Stimulated activated CD8-positive, alpha-beta memory T cell treated with anti-CD3 and anti-CD28 coated beads, Interleukin-4, amount 100 ng/mL, for 4 hours (primary cell): ENCODE measurements at places on chromosomes 7 and 10.

DNA sequence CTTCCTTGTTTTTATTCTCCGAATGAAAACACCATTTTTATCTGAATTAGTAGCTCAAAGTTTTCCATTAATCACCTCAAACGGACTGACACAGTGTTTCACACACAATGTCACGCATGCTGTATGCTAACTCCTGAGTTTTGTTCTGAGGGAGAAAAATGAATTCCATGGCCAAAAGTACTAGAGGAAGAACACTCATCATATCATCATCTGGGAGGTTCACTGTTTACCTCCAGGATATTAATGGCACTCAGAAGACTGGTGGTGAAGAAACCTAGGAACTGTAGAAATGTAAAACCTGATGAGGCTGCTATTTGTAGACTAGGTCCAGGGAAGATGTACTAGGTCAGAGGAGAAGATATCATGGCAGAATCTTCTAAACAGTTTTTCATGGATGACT is 395.6 kb upstream of the ETV1 start:
- no peak for DNase-seq

DNA sequence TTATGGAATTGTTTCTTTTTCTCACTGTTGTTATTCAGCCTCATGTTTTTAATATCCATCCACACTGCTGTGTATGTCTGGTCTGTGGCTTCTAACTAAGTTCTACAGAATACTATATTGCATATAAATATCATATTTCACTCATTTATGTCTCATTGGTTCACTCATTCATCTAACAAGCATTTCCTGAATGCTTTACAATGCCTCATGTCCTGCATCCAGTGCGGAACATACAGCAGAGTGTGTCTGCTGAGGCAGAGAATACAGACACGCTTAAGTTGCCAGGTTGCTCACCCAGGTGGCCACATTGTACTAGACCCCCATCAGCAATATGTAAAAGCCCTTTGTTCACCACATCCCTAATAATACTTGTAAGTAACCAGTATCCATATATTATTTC is 111.8 kb upstream of the CNTNAP2 start:
- DNase-seq = no peak

DNA sequence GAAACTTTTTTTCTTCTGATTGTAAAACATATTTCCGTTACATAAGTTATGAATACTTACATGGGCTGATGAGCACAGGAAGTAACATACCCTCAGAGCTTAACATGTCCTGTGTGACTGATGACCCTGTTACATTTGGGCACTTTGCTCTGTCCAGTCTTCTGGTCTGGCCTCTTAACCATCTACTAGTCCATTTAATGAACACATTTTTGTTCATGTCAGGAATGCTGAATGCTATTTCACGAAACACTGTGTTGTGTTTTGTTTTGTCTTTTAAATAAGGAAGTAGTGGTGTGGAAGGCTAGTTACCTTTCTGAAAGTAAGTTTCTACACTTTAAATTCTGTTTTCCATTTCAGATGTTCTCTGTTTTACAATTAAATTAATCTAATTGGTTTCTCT is 77.7 kb downstream of the RBM33 start:
- no peak for DNase-seq

- DNase-seq = no peak
Observed at GRCh38 chr7:24172856-24173255, 111.1 kb upstream of the NPY start.

GRCh38 chr10:24661376-24661775 is 62.3 kb downstream of the ARHGAP21 start:
- DNase-seq = no peak

DNA sequence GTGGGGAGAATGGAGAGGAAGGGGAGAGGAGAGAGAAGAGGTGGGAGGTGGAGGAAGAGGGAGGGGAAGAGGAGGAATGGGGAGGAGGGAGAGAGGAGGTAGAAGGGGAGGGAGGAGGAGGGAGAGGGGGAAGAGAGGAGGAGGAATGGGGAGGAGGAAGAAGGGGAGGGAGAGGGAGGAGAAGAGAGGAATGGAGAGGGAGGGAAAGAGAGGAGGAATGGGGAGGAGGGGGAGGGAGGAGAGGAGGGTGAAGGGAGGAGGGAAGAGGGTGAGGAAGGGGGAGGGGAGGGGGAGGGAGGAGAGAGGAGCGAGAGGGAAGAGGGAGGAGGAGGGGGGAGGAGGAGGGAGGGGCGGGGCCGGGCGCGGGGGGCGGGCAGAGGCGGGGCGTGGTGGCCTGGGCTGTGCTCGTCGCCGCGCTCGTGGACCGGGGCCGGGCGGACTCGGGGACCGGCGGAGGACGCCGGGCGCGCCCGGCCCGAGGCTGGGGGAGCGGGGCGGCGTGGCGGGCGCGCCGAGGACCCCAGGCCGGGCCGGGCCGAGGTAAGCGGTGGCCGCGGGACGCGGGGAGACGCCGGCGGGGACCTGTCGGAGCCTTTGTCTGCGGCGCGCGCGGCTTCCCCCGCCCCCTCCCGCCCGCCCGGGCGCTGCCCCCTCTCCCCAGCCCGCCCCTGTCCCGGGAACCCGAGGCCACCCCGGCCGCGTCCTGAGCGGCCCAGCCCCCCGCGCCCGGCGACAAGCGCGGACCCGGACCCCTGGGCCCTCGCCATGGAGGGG is at the start of gene SLC29A4:
Gene SLC29A4, plus strand, starts transcription at position 401 of the 774 bp plus-strand sequence. CDS start 4,874 bp downstream, outside the sequence.
- DNase-seq = no peak

GRCh38 chr10:69479240-69480067 is 28.2 kb downstream of the TSPAN15 start:
- no peak for DNase-seq

DNA sequence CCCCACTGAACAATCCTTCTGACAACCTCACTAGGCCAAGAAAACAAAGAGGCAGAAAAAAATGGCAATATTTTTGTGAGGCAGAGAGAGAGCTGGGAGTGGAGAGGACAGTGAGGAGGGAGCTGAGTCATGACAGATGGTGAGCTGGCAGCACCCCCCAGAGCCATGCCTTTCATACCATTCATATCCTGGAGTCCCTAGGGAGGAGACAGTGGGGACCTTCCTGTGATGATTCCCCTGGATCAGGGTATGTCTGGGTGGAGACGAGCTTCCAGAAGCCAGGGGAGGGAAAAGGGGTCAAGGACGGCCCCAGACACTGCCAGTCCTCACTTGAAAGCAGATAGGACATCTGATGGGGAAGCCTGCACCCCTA is 160.5 kb downstream of the ADAM12 start:
- no peak for DNase-seq

DNA sequence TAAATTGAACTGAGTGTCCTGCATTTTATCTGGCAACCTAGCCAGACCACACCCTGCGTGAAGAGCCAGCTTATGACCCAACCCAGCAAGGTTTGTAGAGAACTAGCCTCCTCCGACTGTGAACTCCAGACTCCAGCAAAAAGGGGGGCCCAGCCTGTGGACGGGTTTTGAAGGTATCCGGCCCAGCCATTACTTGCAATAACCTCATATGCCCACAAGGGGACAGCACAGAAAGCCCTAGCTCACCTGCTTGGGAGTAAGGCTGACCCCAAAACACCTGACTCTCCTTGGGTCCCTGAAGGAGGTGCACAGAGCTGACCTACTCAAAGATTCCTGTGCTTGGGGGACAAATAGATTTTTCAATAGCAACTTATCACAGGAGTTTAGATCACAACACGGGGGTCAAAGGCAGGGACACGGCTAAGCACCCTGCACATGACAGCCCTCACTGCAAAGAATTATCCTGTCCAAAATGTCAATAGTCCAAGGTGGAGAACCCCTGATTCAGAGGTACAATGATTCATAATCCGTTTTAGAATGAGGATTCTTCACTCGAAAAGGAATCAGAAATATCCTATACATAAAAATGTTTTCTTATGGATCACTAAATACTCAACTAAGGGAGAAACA is 4.6 kb downstream of the TRPV6 start:
- DNase-seq = peak; percentile 5

DNA sequence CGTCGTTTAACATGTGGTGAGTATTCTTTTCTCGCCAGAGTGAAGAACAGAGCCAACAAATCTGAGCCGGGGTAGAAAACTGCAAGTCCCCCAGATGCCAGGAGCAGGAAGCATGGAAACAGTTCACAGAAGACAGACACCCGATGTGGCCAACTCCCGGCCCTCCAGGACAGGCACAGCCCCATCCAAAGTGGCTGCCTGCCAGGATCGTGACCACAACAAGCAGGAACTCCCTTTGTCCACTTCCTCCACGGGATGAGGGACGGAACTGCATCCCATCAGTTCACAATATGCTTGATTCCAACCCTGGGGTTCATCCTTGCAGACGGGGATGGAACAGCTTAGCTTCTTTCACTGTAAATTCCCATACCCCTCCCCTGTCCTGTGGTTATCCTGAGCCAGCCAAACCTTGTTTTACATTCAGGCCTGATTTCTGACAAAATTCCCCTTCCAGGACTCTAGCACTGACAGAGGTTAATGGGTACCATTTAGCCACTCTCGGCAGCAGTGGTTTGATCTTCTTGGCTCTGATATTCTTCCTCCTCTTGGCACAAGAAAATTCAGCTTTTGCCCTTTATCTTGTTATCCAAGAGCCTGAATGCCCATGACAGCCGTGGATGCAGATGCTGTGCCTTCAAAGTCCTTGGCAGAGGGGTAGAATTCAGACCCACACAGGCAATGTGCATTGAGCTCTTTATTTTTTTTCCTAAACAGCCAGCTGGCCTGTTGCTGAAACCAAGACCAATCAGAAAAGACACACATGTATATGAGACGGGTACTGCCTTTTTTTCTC is 105.5 kb upstream of the FAM204A start:
- DNase-seq = no peak

GRCh38 chr10:6699336-6699735 is 119.3 kb upstream of the PRKCQ start:
- no peak for DNase-seq

- DNase-seq = no peak
Observed at GRCh38 chr10:29598851-29599311, 35.9 kb downstream of the SVIL start.

DNA sequence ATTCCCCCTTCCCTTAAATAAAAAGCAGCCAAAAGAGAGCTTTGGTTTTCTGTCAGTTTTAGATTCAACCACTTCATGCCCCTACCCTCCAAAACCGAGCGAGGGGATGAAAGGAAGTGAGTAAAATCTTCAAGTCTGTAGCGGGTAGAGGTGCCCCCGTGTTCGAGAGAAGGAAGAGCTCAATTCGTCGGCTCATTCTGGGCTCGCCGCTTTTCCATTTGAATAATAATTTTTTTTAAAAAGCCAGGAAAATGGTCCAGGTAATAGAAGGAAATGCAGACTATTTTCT is 436.2 kb upstream of the GALNT17 start:
- no peak for DNase-seq

DNA sequence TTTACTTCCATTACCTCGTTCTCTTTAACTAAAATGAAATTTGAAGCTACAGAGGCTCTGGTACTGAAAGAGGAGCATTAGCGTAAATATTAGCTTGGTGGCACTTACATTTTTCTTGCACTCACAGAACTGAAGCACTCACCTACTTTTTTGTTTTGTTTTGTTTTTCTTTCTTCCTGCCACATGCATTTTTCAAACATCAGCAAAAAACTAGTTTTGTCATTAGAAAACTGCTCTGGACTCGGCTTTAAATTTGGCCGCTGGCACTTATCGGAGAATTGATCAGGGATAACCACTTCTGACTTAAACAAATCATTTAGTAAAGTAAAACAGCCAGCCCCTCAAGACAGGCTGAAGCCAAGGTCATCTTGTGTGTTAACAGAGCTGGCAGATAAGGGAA is 216.3 kb downstream of the SFMBT2 start:
- no peak for DNase-seq

- peak; percentile 61 for DNase-seq
Observed at GRCh38 chr7:2417981-2418481, 14.6 kb downstream of the CHST12 start.

DNA sequence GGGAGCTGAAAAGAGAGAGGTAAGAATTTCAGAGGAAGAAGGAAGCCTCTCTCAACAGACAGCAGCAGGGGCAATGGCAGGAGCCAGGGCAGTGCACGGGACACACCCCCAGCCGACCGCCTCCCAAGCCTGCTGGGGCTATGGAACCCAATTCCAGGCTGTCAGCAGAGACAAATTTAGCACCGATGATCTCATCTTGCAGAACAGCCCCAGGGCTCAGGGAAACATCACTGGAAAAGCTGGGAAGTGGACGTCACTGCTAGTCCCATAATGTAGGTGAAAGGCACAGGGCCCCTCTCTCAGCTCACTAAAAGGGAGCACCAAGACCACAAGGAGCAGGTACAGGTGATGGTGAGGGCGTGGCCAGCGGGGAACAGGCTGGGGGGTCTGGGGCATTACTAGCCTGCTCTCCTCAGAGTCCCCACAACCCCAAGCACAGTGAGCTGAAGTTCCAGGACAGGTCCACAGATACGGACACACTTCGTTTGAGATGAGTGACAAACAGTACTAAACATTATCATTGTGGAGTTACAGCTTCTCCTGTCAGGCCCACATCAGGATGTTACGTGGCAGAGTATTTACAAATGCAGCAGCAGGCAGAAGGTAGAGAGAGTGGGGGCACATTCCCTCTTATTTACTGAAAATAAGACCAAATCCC is 103.7 kb downstream of the PLXNA4 start:
- no peak for DNase-seq

DNA sequence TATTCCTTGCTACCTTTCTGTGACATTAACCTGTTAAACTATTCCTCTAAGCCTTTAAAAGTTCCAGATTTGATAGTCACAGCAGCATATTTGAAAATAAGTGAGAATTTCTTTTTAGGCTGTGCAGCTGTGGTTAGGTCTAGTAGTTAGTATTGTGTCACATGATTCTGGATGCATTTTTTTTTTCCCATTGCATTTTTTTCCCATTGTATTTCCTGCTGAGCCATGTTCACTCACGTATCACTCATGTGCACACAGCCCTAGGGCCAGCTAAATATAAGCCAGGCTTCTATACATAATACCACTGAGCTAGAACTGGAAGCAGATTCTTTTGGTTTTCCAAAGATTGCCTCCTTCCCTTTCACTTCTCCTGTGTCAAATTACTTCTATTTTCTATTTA is 37.4 kb downstream of the DNAJC9 start:
- no peak for DNase-seq

DNA sequence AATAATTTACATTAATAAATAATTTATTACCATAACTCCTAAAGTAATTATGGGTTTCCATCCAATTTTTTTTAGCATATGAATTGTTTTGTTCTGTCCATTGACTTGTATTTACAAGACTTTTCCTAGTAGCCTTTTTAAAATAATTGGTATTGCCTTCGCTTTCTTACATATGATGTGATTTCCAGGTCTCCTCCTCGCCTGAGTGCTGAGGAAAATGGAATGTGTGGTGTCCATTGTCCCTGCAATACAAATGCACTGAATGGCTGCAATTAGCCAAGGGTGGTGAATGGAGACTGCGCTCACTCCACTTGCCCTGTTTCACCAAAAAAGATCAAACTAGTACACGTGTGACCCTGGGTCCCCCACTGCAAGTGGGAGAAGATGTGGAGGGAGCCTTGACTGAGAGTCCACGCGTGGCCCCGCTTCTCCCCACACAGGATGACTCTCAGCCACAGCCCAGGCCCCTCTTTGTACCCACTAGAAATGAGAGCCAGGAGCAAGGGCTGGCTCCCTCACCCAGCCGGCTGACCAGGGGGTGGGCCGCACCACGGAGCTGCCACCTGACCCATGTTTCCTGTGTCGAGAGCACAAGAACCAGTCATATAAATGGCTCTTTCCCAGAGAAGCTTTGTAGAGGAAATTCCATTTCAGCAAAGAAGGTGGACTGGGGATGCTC is 52.6 kb downstream of the FAM53B start:
- no peak for DNase-seq

- DNase-seq = no peak
Observed at GRCh38 chr7:128909625-128910568, 612 bp downstream of the KCP start.
